ENCODE measurements at places on chromosomes 3 and 15.
A peak's percentile ranks its signal among the peaks of the same experiment; 100 is the strongest.

DNA sequence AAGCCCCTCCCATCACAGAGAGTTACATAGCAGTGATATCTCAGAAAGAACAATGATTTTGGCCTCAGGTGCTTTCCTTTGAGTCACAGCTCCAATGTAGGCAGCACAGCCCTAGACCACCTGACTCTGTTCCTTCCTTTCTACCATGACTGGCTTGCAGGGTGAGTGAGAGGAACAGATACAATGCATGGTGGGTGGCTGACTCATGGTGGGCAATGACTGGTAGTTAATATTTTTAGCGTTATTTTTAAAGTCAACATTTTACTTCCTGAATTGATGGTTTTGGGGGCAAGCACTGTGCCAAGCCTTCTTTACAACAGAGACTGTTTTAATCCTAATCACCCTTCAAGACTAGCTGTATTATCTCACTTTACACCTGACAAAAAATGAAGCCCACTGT is 32.8 kb upstream of the ST3GAL6 start:
- peak; percentile 45 for DNase-seq

DNA sequence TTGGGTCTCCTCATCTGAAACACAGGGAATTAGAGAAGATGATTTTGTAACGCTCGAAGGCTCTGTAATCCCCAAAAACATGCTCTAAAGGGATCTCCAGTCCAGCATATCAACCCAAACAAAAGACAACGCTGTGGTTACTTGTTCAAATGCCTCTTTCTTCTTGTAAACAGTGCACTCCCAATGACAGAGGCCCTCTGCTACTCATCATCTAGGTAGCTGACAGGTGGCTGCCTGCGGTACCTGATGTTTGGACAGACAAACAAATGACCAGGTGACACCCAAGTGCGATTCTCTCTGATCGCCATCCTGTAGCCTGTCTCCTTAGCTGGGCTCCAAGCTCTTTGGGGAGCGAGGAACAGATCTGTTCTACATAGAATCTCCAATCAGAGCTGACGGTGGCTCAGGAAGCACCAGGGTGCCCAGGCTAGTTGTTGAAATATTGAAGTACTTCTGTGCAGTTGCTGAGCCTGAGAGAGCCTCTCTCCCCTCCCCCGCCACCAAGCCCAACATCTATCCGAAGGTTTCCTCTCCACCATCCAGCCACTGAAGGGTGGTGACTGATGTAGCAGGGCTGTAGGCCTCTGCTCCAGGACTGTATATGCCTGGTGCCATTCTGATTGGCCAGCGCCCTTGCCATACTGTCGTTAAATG is 238.7 kb downstream of the XXYLT1 start:
- DNase-seq = no peak

- DNase-seq = no peak
Measured at GRCh38 chr3:99434190-99434589, 204.2 kb upstream of the COL8A1 start.

- no peak for DNase-seq
Measured at GRCh38 chr15:35533130-35534110, 12.5 kb downstream of the DPH6 start.

DNA sequence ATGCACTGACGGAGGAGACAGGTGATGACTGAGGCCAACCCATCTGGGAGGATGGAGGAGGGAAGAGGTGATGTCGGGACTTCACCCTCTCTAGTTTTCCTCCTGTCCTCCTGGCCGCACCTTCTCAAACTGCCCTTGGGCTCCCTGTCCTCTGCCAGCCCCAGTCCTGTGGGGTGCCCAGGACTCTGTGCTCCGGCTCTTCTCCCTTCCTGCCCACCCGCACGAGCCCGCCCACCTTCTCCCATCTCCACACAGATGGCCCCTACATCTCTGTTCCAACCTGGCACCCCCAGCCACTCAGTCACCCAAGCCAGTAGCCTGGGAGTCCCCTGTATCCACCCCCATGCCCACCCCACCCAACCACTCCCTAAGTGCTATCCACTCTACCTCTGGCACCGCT is 206.7 kb upstream of the LINGO1 start:
- no peak for DNase-seq

All from pons (tissue), 1 donor.